ENCODE measurements at places on chromosomes 4 and X.

- no peak for DNase-seq
Measured at GRCh38 chrX:28205905-28206304, 224.7 kb upstream of the DCAF8L1 start.

- no peak for DNase-seq
Measured at GRCh38 chrX:112643721-112644120, 36.0 kb downstream of the LHFPL1 start.

DNA sequence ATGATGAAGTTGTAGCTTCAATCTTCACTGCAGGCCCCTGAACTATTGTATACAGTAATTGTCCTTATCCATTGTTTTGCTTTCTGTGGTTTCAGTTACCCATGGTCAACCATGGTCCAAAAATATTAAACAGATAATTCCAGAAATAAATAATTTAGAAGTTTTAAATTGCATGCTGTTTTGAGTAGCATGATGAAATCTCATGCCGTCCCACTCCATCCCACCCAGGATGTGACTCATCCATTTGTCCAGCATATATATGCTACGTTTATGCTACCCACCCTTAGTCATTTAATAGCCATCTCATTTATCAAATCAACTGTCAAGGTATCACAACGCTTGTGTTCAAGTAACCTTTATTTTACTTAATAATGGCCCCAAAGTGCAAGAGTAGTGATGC is 34.5 kb downstream of the IQCM start:
- DNase-seq, result no peak

DNA sequence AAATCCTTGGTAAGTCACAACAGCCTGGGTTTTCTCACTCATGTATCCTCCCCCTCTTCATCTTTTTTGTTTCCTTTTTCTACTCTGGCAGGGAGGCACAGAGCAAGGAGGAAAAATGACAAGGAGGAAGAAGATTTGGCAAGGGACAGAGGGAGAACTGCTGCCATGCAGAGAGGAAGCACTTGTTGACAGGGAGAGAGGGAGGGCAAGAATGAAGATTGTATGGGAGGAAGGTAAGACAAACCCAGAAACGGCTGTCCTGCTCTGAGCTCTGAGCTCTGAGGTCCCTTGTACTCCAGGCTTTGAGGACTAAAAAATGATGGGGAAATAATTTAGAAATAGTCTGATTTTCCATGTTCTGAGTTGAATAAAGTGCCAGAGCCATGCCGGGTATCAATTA is 123.9 kb downstream of the DCHS2 start:
- no peak for DNase-seq

DNA sequence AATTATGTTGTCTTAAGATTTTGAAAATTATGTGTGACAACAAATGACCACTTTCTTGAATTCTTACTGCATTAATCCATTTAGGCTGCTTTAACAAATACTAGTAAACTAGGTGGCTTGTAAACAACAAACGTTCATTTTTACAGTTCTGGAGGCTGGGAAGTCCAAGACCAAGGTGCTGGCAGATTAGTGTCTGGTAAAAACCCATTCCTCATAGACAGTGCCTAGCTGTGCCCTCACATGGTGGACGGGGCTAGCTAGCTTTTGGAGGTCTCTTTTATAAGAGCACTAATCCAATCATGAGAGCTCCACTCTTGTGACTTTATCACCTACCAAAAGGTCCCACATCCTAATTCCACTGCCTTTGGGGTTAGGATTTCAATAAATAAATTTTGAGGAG is 425.8 kb downstream of the SPRY1 start:
- no peak for DNase-seq

GRCh38 chr4:47315346-47315745 is 148.2 kb downstream of the COMMD8 start:
- no peak for DNase-seq

DNA sequence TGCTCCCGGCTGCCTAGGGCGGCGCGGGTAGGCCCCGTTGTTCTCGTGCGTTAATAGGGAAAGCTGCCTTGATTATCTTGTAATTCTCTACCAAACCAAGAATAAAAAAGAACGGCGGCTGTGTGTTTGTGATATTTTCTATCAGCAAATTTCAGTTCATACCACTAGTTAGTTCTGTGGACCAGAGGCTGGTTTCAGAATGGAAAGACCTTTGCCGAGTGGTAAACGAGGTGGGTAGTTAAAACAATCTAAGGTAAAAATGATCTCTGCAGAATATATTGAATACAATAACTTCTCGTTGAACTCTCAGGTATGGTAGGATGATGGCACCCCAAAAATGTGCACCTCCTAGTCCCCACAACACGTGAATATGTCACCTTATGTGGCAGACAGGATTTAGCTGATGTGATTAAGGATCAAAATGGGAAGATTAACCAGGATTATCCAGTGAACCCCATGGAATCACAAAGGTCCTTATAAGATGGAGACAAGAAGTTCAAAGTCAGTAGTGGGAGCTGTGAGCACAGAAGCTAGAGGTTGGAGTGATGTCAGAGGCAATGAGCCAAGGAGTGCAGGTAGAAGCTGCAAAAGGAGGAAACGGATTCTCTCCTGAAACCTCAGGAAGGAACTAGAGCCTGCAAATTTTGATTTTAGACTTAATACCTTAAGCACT is 574 bp upstream of the CFAP97 start:
- no peak for DNase-seq

DNA sequence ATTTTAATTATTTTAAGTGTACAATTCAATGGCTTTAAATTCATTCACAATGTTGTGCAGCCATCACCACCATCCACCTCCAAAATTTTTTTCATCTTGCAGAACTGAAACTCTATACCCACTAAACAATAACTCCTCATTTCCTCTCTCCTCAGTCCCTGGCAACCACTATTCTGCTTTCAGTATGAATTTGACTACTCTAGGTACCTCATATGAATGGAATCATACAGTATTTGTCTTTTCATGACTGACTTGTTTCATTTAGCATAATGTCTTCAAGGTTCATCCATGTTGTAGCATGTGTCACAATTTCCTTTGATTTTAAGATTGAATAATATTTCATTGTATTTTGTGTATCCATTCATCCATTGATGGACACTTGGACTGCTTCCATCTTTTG is 46.9 kb downstream of the KIF4A start:
- DNase-seq, result no peak

- no peak for DNase-seq
Measured at GRCh38 chr4:53221832-53222480, 143.9 kb downstream of the SCFD2 start.

GRCh38 chr4:72357908-72358307 is 211.1 kb downstream of the ADAMTS3 start:
- DNase-seq, result no peak

GRCh38 chr4:4299006-4299405 is 9.0 kb downstream of the ZBTB49 start:
- DNase-seq, result no peak

GRCh38 chrX:13700380-13700779 is 11.5 kb downstream of the RAB9A start:
- DNase-seq, result no peak

DNA sequence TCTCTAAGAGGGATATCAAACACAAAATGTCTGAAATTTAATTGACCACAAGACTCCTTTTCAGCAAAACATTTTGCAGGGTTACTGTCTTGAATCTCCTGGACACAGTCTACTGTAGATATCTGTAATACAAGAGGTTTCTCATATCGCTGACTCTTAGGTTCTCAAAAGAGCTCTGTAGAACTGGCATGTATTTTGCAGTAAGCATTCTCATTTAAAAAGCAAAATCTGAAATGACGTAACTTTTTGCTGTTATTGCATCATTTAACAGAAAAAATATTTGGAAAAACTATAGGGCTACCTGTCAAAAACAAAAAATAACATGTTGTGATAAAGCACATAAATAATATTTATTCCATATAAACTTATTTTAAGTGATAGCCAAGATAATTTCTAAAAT is 114.2 kb downstream of the CDS1 start:
- no peak for DNase-seq

DNA sequence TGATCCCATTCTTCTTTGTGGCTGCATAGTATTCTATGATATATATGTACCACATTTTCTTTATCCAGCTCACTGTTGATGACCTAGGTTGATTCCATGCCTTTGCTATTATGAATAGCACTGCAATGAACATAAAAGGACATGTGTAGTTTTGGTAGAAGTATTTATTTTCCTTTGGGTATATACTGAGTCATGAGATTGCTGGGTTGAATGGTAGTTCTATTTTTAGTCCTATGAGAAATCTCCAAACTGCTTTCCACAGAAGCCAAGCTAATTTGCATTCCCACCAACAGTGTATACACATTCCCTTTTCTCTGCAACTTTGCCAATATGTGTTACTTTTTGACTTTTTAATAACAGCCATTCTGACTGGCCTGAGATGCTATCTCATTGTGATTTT is 278.3 kb downstream of the PCDH18 start:
- DNase-seq, result no peak

- no peak for DNase-seq
Measured at GRCh38 chrX:47632666-47633065, 2.9 kb upstream of the CFP start.

GRCh38 chr4:89784686-89785231 is 52.2 kb downstream of the SNCA start:
- DNase-seq, result no peak

- DNase-seq, result no peak
Measured at GRCh38 chr4:85776096-85776495, 301.1 kb downstream of the ARHGAP24 start.

DNA sequence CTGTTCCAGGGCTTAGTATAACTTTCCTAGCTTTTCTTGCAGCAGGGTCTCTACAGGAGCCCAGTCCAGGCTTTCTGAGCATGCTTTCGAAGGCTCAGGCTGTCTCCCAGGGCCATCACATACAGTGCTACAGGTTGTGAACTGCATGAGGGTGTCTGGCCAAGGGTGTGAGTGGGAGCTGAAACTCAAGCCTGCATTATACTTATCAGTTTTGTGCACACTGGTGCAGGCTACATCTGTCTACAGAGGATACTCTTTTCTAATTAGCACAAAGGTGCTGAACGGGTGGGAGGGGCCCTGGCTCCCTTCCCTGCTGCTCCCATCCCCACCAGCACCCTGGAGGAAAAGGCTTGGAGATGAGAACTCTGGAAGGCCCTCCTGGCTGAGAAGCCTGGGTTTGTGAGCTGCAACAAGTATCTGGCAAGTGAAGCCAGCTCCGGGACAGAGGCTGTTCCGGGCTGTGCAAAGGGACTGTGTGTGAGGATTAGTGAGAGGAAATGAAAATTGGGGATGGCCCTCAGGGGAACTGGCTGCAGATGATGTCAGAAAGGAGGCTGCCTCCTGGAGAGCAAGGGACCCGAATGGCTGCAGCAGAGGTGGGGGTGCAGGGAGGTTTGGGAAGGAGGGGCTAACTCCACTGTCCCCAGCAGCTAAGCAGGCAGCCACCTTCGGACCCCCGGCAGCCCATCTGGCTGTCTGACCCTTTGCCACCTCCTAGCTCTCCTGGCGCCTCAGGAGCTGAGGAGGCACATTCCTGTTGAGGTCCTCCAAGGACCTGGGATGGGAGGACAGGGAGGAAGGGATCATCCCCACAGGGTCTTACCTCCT is 68.5 kb downstream of the EFNB1 start:
- no peak for DNase-seq

Data from naive thymus-derived CD4-positive, alpha-beta T cell (primary cell).